Cerebellar nuclear complex (tissue), 1 donor: ENCODE measurements at places on chromosomes 7 and 10.

DNA sequence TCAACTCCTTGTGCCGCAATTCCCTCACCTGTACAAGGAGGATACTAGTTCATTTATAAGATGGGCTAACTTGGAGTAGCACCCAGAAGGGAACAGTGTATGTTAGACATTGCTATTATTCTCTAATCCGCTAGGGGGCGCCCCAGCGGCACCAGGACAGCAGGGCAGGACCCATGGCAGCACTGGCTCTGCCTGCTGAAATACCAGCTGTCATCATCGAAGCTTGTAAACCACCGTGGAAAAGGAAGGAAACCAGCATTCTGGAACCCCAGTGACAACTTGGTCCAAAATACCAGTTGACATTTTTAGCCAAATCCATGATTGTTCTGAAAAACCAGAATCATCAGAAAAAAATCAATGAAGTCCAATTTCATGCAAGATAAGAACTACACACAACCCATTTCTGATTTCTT, 134.4 kb downstream of the ITGA8 start:
- no peak for DNase-seq

DNA sequence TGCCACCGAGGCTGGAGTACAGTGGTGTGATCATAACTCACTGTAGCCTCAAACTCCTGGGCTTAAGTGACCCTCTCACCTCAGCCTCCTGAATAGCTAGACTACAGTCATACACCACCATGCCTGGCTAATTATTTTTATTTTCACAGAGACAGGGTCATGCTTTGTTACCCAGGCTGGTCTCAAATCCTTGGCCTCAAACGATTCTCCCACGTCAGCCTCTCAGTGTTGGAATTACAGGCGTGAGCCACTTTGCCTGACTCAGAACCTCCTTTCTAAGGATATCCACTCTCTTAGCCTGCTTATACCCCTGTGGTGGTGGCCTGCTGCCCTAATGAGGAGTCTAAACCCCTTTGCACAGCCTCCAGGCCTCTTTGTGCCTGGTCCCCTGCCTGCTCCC, 4.2 kb upstream of the IGFBP1 start:
- no peak for DNase-seq

GRCh38 chr7:149624006-149624405, 126.4 kb upstream of the ZNF746 start:
- no peak for DNase-seq

DNA sequence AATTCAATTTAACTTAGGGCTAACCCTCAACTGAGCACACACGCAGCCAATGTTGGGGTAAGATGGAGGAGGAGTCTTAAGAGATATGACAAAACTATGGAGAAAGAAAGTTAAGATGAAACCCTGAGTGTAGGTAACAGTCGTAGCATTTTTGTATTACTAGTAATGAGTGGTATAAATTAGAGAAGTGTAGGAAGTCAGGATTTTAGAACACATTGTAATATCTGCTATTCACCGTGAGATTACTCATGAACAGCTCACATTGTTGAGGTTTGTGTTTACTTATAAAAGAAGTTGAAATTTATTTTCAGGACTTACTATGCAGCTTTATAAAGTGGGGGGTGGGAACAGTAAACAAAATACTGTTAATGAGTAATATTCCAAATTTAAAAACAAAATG, 107.2 kb downstream of the ARHGAP21 start:
- DNase-seq, result no peak

DNA sequence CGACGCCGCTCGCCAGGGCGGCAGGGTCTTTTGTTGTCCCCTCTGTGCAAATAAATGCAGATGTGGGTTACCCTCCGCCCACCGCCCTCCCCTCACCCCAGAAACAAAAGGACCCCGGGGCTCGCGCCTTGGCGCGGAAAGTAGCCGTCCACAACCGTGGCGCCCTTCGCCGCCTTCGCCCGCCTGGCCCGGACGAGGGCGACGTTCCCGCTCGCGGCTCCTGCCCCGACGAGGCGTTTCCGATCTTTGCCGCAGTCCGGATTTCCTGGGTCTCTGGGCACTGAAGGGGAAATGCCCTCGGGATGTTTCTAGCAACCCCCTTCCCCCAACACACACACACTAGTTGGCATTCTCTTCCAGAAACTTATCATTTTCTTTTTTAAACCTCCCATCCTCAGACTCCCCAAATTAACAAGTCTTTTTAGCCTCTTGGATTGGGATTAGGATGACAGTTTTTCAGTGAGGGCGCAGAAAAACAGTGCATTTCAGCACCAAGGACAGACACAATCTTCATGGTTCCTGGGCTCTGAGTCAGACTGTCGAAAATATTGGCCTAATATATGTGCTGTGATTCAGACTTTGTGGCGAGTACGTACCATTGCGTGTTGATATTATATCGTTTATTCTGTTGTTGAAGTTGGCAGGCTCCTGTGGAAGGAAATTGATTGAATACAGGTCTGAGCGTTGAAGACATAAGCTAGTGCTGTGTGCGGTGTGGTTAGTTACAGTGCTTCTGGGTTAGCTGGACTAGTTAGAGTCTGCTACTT, 771 bp downstream of the PHYHIPL start:
- no peak for DNase-seq

DNA sequence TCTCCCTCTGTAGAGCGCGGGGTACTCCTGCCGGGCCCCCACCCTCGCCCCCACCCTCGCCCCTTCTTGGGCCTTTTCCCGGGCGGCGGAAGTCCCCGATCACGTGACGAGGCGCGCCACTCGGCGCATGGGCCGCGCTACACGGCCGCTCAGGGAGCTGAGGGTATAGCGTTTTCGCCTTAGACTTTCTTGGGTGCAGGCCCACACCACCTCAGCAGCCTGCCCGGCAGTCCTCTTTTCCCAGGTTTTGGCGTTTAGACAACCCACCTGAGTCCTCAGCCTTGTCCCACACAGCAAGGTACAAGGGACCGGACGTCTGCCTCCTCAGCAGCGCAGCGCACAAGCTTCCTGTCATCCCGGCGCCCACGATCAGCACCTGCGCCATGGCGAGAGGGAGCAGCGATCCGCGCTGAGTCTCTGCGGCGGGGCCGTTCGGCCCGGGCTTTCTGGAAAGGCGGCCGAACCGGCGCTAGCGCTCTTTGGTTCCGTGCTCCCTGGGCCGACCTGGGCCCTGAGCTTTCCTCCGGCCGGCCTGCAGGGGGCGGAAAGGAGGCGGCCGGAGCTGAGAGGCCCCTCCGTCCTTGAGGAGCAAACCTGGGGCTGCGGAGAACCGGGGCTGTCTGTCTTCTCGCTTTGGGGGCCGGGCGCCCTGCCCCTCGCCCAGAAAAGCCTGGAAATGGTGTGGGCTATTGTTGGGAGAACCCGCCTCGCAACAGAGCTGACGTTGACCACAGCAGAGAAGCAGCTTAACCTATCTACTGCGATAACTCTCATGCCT, at the start of gene RNLS:
RNLS (minus strand) TSS at position 513 of the 778 bp plus-strand sequence.
- no peak for DNase-seq

DNA sequence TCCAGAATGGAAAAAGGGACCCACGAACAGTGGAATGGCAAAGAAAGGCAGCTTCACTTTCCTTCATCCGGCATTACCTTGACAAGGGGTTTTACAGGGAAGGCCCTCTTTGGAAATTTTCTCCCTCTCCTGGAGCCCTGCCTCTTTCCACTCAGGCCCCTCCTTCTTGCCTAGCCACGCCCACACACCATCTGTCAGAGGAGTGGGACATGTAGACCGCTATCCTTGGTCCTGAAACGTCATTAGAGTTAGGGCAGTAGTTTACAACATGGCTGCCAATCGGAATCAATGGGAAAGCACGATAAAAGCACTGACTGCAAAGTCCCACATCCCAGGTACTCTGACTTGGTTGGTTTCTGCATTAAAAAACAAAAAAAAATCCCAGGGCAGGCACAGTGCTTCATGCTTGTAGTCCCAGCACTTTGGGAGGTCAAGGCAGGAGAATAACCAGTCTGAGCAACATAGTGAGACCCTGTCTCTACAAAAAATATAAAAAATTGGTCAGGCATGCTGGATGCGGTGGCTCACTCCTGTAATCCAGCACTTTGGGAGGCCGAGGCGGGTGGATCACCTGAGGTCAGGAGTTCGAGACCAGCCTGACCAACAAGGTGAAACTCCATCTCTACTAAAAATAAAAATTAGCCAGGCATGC, 96.4 kb downstream of the MARCHF5 start:
- no peak for DNase-seq

GRCh38 chr10:21732067-21732772, 198.2 kb downstream of the MLLT10 start:
- DNase-seq, result no peak

DNA sequence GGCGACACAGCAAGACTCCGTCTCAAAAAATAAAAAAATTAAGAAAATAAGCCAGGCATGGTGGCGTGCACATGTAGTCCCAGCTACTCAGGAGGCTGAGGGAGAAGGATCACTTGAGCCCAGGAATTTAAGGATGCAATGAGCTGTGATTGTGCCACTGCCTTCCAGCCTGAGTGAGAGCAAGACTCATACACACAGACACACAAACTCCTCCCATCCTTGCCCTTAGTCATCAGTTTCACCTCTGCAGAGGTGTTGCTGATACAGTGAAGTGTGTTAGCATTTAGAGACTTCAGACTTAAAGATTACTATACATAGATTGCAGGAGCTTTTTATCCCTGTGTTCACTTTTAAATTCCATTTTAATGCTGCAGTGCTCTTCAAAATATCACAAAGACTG, 5.5 kb upstream of the H2AZ2 start:
- no peak for DNase-seq

- DNase-seq, result no peak
Observed at GRCh38 chr7:137110091-137110509, 233.4 kb downstream of the PTN start.

GRCh38 chr10:87546971-87547413, 42.3 kb downstream of the MINPP1 start:
- DNase-seq, result no peak

DNA sequence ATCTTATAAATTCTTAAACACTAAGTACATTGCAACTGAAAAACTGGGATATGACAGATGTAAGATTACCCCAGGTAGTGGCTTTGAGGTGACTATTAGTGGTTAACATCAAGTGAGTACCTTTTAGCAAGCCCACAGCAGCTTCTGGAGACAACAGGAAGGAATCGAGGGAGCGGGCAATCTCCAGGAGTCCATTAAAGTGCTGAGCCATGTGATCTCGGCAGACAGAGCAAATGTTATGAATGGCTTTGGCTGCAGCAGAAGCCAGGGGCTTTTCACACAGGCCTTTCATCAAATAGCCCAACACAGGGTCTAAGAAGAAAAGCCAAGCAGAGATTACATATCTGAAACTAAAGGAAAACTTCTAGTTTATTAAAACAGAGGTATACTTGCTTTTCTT, 48.9 kb downstream of the IRF5 start:
- no peak for DNase-seq

DNA sequence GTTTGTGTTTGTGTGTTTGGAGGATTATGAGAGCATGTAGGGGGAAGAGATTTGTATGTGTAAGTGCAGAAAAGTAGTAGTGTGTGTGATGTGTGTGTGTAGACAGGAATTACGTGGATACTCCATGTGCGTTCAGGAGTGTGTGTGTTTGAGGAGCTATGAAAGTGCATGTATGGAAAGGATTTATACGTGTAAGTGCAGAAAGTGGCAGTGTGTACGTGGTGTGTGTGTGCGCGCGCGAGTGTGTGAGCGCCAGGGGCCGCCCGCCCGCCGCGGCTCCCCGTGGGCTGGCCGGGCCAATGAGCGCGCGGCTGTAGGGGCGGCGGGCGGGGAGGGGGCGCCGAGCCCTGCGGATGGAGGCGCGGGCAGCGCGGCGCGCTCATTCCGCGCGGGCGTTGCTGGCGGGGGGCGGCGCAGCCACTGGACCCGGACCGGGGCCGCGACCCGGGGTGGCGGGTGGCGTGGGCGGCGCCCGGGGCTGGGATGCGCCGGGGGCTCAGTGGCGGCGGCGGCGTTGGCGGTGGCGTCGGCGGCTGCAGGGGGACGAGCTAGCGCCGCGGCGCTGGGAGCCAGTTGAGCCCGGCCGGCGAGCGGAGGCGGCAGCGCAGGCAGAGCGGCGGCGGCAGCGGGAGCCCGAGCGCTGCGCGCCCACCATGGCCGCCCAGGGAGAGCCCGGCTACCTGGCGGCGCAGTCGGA, at the start of gene BICC1:
BICC1 (plus strand) TSS at position 382 of the 697 bp plus-strand sequence; CDS start at position 654, 272 bp downstream.
- DNase-seq, result no peak

- DNase-seq, result no peak
Observed at GRCh38 chr7:137968890-137969289, 33.0 kb downstream of the CREB3L2 start.

- DNase-seq, result no peak
Observed at GRCh38 chr10:86182150-86182549, 184.4 kb downstream of the GRID1 start.

DNA sequence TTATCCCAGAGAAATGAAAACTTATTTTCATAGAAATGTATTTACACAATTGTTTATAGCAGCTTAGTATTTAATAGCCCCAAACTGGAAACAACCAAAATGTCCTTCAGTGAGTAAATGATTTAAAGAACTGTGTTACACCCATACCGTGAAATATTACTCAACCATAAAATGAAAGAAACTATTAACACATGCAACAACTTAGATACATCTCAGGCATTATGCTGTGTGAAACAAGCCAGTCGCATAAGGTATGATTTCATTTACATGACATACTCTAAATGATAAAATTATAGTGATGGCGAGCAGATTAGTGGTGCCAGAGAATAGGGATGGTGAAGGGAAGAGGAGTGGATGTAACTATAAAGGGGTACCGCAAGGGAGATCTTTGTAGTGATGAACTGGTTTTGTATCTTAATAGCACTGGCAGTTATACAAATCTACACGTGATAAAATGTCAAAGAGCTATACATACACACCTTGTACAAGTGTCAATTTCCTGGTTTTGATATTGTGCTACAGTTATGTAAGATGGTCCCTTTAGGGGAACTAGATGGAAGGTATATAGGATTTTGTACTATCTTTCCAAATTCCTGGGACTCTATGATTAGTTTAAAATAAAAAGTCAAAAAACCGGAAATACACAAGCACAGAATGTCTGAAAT, 40.5 kb downstream of the MACC1 start:
- no peak for DNase-seq

- DNase-seq, result no peak
Observed at GRCh38 chr10:70772627-70773026, 12.6 kb downstream of the TBATA start.

- DNase-seq, result no peak
Observed at GRCh38 chr7:132532281-132532680, 44.0 kb downstream of the PLXNA4 start.

- no peak for DNase-seq
Observed at GRCh38 chr10:37035853-37036252, 89.5 kb upstream of the ANKRD30A start.

- DNase-seq, result no peak
Observed at GRCh38 chr7:93055543-93056107, 62.2 kb downstream of the SAMD9 start.

DNA sequence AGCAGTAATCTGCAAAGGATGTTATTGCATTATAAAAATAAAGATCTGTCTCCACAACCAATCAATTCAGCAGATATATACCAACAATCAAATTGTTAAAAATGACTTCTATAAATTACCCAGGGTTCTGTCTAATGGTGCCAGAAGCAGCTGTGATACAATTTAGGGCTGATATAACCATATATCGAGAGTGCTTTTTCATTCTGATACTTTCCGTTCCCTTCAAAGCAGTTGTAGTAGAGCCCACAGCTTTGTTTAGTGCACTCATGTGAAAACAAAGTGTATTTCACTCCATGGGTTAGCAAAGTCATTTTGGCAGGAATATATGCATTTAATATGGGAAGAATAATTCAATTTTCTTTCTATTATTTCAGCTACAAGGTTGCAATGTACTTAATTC, 83.1 kb upstream of the CHCHD3 start:
- no peak for DNase-seq
